ENCODE measurements at places on chromosomes 3 and 15.
A peak's percentile ranks its signal among the peaks of the same experiment; 100 is the strongest.

GRCh38 chr15:75023872-75024636 is 664 bp downstream of the PPCDC start:
- DNase-seq: peak; percentile 30

DNA sequence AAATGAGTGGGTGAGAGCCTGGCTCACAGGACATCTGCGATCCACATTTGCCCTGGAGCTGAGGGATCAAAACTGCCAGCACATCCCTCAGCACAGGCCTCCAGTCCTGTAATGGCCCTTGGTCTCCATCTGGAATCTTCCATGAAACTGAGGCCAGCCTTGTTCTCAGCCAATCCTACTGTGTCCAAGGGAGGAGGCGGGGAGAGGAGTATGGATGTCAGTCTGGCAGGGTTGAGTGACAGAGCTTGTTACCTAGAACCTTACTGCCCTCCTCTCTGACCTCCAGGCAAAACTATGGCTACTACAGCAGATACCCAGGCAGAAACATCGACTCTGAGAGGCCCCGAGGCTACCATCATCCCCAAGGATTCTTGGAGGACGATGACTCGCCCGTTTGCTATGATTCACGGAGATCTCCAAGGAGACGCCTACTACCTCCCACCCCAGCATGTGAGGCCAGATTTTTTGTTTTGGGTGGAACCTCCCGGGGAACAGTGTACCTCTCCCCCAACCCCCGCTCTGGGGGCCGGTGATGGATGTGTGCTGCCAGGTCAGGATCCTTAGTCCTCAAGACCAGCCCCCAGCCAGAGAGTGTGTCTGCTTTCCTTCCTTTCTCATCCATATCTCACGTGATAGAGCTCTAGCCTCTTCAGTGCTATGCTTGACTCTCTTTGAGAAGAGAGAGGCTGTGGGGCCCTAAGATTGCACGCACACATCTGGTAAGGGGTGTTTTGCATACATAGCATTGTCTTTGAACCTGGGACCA is 41.3 kb downstream of the CHDH start:
- DNase-seq: peak; percentile 72

DNA sequence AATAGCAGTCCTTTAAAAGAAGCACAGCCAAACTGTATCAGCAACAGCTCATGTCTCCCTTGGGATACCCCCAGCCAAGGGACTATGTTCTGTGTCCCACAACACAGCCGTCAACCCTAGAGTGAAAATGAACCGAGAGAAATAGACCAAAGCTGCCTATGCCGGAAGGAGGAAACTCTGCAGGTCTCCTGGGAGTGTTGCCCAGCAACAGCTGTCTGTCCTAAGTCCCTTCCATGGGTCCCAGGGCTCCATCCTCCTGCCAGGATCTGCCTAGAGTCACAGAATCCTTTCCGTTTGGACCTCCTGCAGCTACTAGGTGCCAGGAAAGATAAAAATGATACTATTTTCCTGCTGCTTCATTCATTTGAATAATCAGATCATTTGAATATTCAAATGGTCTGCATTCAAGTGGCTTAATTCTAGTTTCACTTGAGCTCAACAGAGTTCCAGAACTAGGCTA is 53.1 kb downstream of the TRANK1 start:
- DNase-seq: no peak

- peak; percentile 41 for DNase-seq
Observed at GRCh38 chr3:113441051-113441770, at the start of gene CFAP44. Gene CFAP44 (minus strand): TSS chr3:113441493. CDS start chr3:113433664, 7,829 bp downstream.

DNA sequence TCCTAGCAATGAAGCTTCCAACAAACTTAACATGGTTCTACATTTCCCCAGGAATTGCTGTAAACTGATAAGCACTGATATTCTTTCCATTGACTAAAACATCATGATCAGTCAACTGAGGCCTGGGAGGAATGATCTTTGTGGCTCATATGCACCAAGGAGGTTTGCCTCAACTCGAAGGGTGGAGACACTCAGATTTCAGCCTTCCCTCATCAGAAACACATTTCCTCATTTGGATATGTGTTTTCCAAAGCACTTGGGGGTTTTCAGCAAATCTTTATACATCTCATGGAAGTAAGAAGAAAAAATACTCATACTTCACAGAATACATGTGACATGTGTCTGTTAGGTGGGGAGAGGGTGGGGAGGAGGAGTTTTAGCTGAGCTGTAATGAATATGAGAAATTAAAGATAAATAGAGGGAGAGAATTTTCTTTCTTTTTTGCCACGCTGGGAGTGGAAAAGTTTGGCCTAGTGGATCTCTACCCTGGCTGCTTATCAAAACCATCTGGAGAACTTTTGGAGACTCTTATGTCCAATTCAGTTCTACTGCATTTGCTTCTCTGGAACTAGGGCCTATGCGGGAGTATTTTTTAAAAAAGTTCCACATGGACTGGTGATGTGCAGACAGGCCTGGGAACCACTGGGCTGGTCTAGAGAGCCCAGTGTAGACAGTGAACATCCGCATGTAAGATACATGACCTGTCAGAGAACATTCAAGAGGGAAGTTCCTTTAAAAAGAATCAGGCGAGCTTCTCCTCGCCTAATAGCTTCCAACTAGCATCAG is 301.0 kb upstream of the ICE2 start:
- no peak for DNase-seq

- no peak for DNase-seq
Observed at GRCh38 chr3:160968761-160969160, 136.4 kb downstream of the B3GALNT1 start.

DNA sequence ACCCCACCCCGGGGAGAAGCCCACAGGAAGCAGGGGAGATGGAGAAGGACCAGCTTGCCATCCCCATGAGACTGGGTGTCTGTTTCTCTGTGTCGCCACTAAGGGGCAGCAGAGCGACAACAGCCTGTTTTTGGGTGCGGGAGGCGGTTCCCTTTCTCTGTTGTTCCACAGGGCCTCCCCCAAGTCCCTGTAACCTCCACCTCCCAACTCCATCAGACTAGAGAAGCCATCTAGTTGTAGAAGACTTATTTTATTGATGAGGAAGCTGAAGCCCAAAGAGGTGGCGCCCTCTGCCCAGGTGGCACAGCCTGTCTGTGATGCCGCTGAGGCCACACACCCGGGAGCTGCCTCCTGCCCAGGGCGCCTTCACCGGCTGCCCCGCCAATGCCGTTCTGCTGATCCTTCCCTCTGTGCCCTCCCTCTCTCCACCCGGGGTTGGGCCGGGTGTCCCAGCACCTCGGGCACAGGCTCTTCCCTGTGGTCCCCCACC is 3.9 kb upstream of the CCDC9B start:
- DNase-seq: peak; percentile 45

DNA sequence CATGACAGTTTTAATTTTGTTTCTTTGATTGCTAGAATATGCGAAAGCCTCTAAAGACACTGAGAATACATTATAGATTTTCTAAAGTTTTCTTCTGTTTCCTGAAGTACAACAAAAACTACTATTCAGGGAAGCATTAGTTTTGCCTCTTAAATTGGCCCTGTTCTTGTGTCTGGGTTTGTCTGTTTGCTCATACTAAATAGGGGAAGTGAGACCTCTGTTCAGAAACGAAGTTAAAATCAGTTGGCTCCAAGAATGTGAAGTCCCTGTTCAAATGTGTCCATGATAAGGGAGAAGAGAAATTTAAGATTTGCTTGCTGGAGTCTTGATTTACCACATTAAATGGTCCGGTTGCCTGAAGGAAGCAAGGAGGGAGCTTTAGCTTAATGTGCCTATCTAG is 327.3 kb upstream of the GBE1 start:
- DNase-seq: no peak

DNA sequence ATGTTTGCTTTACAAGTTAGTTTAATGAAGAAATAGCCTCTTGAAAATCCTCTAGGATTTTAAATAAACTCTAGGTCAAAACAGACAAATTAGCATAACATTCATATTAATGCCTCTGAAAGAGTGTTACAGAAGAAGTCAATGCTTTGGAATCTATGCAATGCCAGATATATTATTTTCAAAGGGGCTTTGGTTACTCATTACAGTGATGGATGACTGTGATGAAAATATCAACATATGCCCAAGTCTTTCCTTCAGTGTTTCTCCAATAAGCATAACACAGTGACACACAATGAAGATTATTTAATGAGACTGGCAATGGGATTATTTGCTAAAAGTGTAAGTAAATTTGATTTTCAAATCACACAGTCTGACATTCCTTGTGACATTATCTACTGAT is 1247.2 kb downstream of the ROBO2 start:
- no peak for DNase-seq

GRCh38 chr15:88794001-88794400 is 9.2 kb upstream of the ACAN start:
- DNase-seq: no peak

- DNase-seq: no peak
Observed at GRCh38 chr3:119161240-119161639, 12.2 kb upstream of the UPK1B start.

DNA sequence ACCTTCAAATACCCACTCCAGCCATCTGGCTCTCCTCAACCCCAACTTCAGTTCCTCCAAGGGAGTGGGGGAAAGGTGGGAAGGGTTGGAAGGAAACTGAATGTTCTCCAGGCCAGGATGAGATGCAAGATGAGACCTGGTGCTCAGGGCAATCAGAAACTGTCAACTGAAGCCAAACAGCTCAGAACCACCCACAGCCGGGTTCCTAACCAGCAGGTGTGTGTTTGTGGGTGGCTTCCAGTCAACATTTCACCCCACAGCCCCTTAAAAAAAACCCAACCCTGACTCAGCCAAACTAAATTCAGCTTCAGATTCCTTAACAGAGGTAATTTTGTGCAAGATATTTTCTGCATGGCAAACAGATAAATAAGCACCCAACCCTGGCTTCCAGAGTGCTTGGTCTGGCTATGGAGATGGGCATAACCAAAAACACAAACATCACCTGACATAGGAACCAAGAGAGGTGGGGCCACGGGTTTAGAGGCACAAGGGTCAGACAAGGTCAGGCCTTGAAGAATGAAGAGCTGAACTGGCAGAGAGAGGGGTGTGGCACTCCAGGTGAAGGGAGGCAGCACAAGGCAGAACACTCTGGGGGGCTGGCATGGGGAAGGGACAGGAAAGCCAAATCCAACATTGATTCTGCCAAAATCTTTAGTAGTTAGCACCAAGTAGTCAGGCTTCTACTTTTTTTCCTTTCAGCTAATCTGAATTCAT is 34.7 kb downstream of the ZNF445 start:
- DNase-seq: no peak

DNA sequence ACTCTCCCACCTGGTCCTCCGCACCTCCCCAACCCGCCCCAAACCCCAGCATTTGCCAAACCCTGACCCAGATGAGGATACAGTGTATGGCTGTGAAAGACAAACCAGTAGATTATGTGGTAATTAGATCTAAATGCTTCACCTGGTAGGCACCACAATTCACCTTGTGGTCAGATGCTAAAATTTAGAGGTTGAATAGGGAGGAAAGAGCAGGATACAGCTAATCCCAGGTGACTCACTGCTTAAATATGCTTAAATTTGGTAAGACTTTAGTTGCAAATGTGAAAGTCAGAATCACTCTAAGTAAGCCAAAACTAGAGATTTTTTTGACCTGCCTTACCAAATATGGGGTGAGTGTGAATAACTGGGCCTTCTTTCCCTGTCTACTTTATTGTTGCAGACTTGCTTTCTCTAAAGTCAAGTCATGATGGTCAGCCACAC is 105.5 kb downstream of the MME start:
- DNase-seq: peak; percentile 27
